ENCODE measurements at places on chromosomes 4 and X.

GRCh38 chrX:119288890-119289393 is 52.9 kb downstream of the PGRMC1 start:
- no peak for DNase-seq

- no peak for DNase-seq
These were observed 338.4 kb upstream of the GNPDA2 start for GRCh38 chr4:45064741-45065140.

- DNase-seq, result no peak
These were observed 238.9 kb downstream of the SLC7A11 start for GRCh38 chr4:138003248-138003647.

GRCh38 chrX:13050151-13050550 is 5.7 kb upstream of the FAM9C start:
- DNase-seq, result no peak

- DNase-seq, result peak; percentile 79
These were observed 637 bp downstream of the AMER1 start for GRCh38 chrX:64204701-64205440.

- peak; percentile 97 for DNase-seq
These were observed 276.6 kb downstream of the BCOR start for GRCh38 chrX:39820938-39821708.

DNA sequence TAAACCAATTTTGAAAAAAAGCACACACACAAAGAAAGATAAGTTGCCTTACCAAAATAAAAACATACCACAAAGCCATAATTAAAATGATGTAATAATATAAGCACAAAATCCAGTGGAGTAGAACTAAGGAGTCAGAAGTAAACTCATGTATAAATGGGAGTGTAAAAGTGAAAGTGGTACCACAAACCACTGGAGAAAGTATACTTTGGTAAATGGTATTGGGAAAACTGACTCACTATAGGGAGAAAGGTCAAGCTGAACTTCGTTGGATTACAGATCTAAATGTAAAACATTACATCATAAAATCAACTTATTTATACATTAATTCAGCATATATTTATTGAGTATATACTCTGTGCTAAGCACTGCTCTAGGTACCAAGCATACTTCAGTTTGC is 46.3 kb upstream of the HHIP start:
- no peak for DNase-seq

GRCh38 chrX:119573840-119574393 is 446 bp upstream of the UBE2A start:
- peak; percentile 51 for DNase-seq

GRCh38 chrX:22486296-22486695 is 213.6 kb downstream of the CBLL2 start:
- DNase-seq, result no peak

- no peak for DNase-seq
These were observed 66.0 kb upstream of the C4orf54 start for GRCh38 chr4:99723612-99724011.

DNA sequence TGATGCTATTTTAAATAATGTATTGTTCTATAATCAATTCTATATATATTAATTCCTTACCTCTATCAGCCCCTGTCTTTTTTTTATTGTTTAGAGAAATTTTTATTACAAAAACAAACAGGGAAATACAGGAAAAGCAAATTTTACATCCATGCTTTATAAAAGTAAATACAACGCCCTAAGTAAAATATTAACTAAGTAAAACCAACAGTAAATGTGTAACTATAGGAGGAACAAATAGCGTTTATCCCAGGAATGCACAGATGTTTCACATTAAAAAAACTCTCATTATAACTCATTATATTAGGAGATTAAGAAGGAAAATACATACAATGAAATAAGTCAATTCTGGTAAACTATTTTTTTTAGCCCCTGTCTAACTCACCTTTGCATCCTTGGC is 8.2 kb upstream of the ITM2A start:
- DNase-seq, result no peak

GRCh38 chr4:80532674-80533333 is 197.3 kb downstream of the CFAP299 start:
- DNase-seq, result no peak

GRCh38 chr4:23614284-23614892 is 275.5 kb downstream of the PPARGC1A start:
- peak; percentile 26 for DNase-seq

- DNase-seq, result no peak
These were observed 72.2 kb downstream of the RWDD4 start for GRCh38 chr4:183586824-183587223.

GRCh38 chr4:2354760-2355159 is 63.7 kb downstream of the ZFYVE28 start:
- no peak for DNase-seq

- peak; percentile 13 for DNase-seq
These were observed 229.3 kb downstream of the ANKRD50 start for GRCh38 chr4:124483048-124483906.

DNA sequence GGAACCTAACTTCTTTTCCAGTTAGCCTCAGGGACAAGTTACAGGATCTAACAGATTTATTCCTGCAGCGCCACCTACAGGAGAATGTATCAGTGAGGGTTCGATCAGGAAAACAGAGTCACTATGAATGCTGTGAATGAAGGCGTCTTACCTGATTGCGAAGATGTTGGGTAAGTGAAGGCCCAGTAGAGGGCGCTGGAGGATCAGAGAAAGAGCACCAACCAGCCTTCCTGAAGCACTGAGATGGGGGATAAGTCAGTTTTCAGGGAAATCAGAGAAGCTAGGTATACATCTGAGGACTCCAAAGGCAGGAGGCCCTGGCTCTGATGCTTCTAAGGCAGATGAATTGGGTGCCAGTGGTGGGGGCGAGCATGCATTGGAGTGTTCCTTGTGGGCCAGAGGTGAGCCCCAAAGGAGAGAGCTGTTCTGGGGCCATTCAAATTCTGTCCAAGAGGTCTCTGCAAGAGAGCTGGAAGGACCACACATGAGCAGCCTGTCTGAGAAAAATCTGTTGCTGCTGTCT is 169.9 kb upstream of the AADAT start:
- DNase-seq, result peak; percentile 45

- no peak for DNase-seq
These were observed 28.4 kb upstream of the SLC10A7 start for GRCh38 chr4:146550161-146550560.

DNA sequence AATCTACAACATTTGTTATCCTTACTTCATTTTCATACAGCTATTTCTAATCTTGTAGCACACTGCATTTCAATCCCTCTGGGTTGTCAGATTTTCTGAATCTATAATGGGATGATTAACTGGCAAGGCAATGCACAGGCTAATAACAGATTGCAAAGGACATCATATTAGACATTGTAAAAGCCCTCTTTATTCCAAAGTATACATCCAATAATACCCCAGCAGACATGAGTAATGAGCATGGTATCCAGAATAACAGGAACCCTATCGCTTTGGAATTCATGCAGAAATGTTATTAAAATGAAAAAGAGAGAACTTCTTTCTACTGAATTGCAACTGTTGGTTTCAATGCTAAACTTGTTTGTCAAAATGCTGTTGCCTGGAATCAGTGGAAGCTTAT is 122.9 kb downstream of the C4orf33 start:
- no peak for DNase-seq

DNA sequence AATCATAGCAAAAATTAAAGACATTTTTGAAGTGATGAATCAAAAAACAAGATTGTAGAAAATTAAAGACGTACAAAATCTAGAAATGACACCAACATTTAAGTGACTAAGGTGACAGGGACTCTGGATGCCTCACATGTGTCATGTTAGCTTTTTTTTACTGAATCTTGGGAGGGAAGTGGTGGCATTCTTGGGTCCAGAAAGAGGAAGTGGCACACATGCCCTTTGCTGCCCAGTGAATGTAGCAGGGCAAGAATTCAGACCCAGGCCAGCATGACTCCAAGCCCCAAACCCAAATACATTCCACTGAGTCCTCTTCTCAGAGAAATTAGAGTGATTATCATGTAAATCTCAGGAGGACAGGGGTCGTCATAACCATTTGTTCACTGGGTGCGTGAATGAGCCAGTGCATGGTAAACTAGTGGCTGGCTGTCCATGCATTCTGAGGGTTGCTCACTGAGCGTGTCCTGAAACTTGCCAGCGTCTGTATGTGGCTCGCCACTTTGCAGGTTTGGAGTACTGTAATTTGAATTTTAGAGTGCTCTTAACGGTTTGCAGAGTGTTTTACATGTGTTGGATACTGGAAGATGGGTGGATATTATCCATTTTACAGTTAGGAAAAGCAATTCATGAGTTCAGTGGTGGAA is 55.4 kb upstream of the TBC1D14 start:
- DNase-seq, result no peak

GRCh38 chr4:170700064-170700463 is 610.3 kb upstream of the AADAT start:
- no peak for DNase-seq

DNA sequence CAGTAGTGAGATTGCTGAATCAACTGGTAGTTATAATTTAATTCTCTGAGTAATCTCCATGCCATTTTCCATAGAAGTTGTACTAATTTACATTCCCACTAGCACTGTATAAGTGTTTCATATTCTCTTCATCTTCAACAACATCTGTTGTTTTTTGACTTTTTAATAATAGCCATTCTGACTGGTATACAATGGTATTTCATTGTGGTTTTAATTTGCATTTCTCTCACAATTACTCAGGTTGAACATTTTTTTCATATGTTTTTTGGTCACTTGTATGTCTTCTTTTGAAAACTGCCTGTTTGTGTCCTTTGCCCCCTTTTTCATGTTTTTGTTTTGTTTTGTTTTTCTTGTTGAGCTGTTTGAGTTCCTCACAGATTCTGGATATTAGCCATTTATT is 880.2 kb downstream of the RAPGEF2 start:
- no peak for DNase-seq

DNA sequence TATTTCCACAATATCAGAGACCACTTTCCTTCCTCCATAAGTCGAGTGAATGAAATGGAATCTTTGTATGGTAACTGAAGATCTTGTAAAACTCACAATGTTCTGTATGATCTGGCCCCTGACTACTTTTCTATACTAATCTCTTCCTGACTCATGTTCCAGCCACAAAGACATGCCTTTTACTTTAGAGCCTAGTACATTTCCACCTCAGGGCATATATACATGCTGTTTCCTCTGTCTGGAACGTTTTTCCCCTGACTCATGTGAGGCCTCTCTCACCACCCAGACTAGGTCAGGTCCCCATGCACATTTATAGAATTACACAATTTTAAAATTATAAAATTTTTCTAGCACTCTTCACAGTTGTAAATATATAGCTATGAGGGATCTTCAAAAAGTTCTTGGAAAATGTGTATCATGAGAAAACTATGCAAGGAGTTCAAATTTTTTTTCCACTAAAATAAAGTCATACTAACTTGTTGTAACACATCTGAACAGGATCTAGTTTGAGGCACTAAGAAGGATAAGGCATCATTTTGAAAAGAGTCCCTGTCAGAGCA is 208.8 kb downstream of the SH2D1A start:
- DNase-seq, result no peak

DNA sequence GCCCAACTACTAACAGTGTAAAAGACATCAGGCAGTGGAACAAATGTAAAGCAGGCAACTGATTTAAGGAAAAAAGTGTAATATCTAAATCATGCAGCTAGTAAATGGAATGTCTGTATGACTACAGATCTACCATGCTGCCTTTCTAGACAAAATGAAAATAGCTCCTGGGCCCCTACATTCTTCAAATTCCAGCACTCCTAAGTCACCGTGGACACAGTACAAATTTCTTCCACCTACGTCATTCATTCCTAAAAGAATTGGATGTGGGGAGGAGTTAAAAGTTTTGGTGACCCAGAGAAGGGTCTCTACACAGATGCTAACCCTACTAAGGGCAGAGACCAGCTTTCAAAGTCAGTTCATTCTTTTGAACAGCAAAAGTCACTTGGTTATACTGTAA is 137.2 kb upstream of the ARHGEF9 start:
- no peak for DNase-seq

DNA sequence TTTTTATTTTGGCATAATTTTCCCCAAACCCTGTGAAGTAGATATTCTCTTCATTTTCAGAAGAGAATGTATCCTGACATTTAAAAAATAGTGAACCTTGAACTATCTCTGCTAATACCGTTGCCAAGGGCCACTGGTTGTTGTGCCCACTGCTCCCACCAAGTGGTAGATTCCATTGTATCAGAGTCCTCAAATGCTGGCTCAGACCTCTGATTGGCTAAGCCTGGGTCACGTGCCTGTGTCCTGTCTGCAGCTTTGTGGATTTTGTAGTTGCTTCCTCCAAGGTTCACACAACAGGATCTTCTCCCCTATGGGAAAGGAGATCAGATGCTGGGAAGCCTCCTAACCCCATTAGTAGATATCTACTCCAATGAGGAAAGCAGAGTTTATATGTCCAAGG is 104.8 kb upstream of the CASK start:
- no peak for DNase-seq

DNA sequence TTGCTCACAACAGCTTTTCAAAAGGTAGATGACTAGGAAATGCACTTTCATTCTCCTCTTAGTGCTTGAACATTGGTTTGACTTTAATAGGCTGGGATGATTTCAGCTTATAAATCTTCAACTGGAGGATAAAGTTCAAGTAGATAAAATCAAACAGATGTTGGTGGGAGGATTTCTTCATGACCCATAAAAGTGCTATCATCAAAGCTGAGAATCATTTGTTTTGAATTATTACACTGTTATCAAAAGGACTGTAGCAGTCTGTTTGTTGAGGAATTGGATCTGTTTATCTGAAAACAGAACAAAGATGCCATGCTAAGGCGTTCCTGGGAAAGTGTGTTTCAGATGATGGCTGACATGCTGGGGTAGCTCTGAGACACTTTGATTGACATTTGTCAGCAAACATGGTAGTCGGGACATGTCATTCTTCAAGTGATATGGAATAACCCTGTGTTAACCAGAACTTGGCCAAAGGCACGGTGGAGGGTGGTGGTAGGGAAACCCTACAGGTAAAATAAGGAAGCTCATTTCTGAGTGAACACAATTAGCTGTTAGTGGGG is 304.0 kb upstream of the PITX2 start:
- no peak for DNase-seq

GRCh38 chr4:173332963-173333657 is 1.0 kb downstream of the HMGB2 start:
- peak; percentile 25 for DNase-seq

GRCh38 chr4:107757283-107757682 is 37.2 kb upstream of the PAPSS1 start:
- DNase-seq, result no peak

GRCh38 chrX:130114141-130114588 is 3.9 kb upstream of the ELF4 start:
- DNase-seq, result peak; percentile 48

DNA sequence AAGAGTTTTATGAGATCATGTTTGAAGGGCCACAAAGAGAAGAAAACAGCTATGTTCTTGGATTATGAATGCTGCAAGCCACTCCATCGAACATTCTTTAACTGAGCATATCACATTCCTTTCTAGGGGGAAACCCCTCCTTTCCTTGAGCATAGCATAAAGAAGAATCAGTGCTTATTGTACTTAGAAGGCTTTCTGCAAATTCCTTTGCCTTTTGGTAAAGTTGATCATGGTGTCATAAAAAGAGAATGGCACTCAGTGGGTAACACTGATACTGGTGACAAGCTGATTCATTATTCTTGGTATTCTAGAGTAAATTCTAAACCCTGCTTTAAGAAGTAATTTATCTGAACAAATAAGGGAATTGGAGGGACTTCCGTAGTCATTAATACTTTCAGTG is 88.5 kb upstream of the GPR34 start:
- DNase-seq, result peak; percentile 27

GRCh38 chr4:25437926-25438325 is 60.9 kb downstream of the ANAPC4 start:
- DNase-seq, result no peak
